Activated CD8-positive, alpha-beta memory T cell treated with anti-CD3 and anti-CD28 coated beads, Interleukin-2, amount 50 U/mL, for 48 hours (primary cell): ENCODE measurements at places on chromosomes 12 and 14.

DNA sequence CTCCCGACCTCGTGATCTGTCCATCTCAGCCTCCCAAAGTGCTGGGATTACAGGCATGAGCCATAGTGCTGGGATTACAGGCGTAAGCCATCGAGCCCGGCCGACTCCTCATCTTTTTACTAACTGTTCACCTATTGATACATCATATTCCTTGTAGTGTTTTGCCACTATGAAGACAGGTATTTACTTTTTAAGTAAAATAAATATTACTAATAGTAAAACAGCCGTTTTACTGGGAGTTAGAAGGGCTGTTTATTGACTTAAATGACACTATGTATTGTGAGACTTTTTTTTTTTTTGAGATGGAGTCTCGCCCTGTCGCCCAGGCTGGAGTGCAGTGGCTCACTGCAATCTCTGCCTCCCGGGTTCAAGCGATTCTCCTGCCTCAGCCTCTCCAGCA is 51.5 kb downstream of the DIP2B start:
- no peak for DNase-seq

GRCh38 chr12:57844709-57845477 is 1.6 kb downstream of the CTDSP2 start:
- peak; percentile 72 for DNase-seq

DNA sequence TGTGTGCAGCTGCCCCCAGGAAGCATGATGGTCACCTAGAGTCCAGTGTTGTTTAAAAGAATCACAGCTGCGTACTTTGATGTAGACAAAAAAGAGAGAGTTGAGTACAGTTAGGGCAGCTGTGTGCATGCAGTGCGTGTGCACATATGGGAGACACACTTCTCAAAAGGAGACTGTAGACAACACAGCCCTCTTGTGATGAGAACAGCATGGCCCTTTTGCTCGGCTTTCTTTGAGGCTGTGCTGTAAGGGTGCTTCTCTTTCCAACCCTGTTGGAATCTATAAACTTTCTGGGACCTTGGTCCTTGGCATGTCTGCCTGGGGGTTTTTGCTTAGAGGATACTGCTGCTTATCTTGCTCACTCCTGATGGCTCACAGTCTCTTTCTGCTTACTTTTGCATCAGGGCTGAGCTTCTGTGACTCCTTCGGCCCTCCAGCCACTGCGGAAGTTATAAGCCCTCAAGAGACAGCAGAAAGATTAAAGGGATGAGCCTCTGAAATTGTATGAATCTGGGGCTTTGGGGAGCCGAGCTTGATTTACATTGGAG is 102.9 kb downstream of the DYRK2 start:
- DNase-seq: no peak

DNA sequence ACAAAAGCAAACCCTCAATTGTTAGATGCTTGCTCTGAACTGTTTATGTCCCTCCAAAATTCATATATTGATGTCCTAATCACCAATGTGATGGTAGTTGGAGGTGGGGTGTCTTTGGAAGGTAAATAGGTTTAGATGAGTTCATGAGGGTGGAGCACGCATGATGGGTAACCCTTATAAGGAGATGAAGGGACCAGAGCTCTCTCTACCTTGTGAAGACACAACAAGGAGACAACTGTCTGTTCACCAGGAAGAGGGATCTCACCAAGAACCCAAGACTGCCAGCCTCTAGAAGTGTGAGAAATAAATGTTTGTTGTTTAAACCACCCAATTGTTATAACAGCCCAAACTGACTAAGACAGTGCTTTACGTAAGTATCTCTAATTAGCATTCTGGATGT is 27.0 kb downstream of the DHRS2 start:
- no peak for DNase-seq

DNA sequence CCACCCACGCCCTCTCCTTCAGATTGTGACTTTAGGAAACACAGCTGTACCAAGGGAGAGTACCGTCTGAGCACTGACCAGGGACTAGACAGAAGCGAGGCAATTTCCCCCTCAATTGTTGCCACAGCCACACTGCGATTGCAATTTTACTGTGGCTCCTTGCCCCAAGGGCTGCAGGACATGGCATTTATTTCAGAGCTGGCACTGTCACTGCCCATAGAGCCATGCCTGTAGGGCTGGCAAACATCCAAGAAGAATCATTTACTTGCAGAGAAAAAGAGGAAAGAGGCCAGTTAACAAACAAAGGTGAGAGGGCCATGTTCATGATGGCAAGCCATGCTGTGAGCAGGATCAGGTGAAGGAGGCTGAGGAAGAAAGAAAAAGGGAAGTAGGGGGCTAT is 129.6 kb downstream of the EMP1 start:
- DNase-seq: no peak

GRCh38 chr14:104132981-104133380 is 5.4 kb upstream of the KIF26A start:
- DNase-seq: no peak

- DNase-seq: no peak
These were observed 6.4 kb upstream of the SLC38A4 start for GRCh38 chr12:46832130-46832704.

GRCh38 chr12:112734859-112735695 is 56.5 kb upstream of the RPH3A start:
- no peak for DNase-seq

GRCh38 chr12:3821441-3821840 is 51.8 kb downstream of the PARP11 start:
- no peak for DNase-seq

DNA sequence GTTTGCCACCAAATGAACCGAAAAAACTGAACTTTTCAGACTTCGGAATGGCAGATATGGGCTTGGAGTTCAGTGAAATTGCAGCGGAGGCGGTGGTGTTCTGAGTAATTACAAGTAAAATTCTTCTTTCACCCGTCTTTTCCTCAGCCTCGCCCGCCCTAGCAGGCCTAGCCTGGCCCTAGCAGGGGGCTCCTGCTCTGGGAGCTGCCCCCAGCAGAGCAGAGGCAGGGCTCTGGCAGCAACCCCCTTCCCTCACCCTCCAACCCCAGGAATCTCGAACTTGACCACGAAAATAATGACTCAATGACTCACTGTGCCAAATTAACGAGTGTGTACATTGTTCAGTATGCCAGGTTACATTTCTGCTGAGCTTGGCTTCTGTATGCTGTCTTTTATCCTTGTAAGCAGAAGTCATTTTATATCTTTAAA is 1.1 kb downstream of the PAPLN start:
- DNase-seq: no peak

DNA sequence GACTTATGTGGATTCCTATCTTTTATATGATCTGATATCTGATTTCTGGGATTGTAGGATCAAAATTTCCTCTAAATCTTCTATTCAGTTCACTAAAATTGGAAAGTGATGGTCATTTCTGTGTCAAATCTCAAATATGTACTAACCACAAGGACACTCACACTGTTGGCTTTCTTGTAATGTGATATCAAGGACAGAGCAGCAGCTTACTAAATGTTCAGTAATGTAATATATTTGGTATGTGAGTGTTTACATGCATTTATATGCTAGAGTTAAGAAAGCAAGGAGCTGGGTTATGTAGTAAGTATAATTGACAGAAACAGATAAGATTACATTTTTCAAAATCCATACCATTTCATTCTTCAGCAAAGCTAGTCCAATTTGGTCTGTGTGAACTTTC is 16.5 kb downstream of the PUS7L start:
- DNase-seq: no peak

DNA sequence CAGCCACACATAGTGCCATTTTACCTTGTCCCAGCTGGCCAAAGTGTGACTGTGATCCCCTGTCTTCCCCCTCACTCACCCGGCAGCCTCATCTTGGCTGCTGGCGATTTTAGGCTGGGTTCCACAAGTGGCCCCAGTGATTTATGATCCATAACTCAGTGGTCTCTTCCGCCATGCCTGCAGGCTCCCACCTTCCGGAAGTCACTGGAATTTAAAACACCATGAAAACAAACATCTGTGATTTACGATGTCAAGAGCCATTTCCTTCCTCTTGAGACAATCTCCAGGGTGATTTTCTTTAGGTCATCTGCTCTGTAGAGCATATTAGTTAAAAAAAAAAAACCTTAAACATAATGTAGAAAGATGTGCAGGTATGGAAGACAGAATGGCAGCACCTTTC is 282.3 kb downstream of the CACNA1C start:
- no peak for DNase-seq

DNA sequence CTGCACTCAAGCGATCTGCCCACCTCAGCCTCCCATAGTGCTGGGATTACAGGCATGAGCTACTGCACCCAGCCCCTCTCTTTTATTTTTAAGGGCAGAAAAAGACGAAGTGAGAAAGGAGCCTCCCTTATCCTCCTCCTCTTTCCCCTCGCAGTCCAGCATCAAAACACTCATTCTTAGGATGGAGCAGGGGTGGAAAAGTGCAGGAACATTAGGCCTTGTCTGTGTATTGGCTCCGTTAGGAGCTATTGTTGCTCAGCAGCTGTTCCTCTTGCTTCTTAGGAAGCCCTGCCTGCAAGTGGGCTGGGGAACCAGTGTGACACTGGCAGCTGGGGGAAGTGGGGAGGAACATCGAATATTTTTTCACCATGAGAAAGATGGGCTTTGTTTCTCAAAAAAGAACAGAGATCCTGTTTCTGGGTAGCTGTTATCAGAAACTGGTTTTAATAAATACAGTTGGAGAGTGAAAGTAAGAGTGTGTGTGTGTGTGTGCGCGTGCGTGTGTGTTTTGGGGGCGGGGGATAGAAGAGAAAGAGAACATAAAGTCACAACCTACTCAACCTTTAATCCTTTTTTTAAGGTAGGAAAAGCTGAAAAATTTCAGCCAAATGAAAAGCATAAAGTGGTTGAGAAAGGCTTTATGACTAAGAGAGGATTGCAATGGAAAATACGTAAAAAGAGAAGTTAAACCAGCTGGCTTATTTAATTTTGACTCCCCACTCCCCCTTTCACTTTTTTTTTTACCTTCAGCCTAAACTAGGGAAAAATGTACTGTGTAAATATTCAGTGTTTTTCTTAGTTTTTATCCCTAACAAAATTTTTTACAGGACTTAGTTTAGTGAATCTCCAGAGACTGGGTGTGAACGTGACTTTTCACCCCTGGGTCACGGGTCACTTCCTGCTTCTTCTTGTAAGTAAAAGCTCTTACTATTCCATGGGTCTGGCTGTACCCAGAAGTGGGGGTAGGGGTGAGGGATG is 197.2 kb upstream of the PLEKHG7 start:
- no peak for DNase-seq

DNA sequence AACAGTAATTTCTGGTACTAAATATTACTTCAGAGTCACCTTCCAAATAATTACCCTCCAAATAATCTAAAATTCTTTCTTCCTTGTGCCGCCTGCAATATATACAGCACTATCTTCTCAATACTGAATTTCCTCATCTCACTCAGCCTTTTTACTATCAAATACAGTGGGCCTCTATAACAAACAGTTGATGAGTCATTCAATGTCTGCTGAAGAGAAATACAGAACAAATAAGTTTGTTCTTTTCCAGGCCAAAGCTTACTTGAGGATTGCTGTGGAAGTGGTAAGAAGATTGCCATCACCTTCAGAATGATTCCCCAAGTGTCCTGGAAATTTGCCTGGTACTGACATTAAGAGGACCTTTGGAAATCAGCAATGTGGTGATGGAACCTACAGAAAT is 218.2 kb upstream of the ARHGAP5 start:
- DNase-seq: no peak

DNA sequence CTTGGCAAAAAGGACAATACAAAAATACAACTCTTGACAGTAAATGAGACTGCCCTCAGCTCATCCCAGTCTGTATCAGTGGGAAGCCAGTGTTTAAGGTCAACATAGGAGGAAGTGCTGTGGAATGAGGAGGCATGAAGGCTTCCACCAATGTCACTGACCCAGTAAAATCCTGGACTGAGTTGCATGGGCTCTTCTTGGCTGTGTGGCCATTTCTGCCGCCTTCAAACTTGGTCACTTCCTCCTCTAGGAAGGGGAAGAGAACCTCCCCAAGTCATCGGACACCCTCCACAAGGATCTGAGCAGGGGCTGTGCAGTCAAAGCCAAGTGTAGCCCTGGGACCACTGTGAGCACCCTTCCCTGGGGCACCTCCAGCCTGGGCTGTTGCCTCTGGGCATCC is 11.9 kb downstream of the GPR68 start:
- no peak for DNase-seq

DNA sequence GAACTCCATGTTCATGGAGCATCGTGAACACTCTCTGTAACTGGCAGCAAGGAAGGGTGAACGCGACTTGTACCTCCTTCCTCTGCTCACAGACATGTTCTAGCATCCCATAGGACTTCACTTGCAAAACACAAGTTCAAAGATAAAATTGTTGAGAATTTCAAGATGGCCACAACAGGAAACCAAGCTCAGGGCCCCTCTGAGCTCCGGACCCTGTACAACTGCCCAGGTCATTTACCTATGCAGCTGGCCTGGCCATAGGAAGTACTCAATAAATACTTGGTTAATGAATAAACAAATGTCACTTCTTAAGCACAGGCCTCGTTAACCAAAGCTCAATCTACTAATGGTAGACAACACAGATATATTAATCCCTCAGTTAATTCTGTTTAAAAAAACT is 11.7 kb upstream of the PPP4R4 start:
- DNase-seq: no peak

DNA sequence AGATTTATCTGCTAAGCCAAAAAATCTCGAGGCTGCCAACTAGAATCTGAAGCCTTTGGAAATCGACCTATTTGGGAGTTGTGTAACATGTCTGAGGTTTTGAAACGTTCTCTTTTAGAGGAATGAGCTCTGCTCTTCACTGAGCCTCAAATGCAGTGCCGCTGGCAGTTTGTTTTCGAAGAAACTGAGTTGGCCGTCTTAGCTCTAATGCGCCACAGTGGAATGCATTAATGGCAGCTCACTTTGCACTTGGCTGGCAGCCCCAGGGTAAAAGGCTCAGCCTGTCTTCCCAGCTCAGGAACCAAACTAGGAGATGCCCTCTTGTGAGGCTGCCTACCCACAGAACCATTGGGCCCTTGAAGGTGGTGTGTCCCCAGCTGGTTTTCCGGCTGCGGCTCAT is 53.8 kb downstream of the SFSWAP start:
- no peak for DNase-seq

DNA sequence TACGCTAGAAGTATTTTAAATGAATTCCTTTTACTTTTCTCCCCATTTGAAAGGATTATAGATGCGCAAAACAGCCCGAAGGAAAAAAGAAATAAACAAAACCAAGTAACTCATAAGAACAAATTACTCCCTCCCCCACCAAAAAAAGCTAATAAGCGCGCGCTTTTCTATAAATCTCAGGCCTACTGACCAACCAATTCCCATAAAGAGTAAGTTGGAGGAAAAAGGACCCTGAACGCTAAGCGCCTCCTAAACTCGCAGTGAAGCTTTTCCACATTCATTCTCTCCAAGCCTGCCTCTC is 588 bp downstream of the MBIP start:
- DNase-seq: no peak

DNA sequence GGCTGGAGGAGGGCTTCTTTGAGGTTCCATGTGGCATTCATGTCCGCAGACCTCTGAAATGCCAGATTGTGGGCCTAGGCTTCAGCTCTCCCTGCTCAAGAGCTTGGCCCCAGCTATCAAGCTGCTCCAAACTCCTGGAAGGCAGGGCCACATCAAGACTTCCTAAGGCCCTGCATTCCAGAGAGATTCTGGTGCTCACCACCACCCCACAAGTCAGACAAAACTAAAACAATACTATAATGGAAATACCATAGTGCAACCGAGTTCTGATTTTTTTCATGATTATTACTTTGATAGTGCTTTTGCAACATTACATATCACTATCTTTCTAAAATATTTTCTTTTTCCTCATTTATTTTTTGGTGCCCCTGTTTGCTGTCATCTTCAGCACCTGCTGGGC is 86.3 kb downstream of the CALM1 start:
- DNase-seq: no peak
